ENCODE measurements at places on chromosomes 11 and 22.

DNA sequence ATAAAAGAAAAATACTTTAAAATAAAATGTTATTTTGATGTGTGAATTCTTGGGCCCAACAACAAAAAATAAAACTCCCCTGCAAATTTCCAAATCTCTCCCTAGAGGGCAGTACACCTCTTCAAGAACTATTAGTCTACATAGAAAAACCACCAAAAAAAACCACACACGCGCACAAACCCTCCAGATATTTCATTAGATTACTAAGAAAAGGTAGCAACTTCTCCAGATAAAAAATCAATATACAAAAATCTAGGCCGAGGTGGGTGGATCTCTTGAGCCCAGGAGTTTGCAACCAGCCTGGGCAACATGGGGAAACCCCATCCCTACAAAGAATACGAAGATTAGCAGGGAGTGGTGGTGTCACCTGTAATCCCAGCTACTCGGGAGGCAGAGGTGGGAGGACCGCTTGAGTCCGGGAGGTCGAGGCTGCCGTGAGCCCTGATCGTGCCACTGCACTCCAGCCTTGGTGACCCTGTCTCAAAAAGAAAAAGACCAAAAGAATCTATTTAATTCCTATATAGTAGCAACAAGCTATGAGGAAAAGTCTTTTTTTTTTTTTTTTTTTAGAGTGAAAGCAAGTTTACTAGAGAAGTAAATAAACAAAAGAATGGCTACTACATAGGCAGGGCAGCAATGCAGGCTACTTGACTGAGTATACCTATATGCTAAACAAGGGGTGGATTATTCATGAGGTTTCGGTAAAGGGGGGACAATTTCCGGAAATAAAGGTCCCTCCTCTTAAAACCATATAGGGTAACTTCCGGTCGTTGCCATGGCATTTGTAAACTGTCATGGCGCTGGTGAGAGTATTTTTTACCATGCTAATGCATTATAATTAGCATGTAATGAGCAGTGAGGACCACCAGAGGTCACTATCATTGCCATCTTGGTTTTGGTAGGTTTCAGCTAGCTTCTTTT is 13.1 kb downstream of the B3GNT6 start:
- DNase-seq = peak; percentile 91

DNA sequence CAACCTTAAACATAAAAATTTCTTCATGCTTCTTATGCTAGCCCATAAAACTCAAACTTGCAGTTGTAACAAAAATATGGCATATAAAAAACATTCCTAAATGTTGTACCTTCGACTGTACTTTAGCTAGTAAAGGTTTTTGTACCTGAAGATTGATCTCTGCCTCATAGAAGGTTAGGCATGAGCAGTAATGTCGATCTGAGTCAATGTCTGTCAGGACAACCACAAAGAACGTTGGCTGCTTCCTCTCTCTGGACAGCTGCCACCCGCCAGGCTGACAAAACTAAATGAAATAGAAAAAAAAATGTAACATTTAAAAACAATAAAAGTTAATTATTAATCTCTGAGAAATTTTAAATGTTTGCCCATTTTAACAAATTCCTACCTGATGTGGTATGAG is 251.3 kb downstream of the SBF2 start:
- no peak for DNase-seq

DNA sequence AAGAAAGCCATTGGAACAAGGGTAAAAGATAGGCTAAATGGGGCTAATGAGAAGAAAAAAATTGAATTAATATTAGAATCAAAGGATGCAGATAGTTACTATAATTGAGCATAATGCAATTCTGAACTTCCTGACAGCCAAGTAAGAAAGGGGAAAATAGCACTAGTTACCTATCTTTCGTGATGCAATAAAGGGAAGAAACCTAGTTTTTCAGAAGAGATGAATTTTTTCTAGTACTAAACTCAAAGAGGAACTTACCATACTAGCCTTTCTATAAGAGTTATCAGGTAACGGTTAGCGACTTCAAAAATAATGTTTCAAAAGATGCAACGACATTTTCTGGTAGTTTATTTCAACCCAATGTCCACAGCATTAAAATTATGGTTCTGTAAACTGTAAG is 8.8 kb upstream of the WT1 start:
- no peak for DNase-seq

DNA sequence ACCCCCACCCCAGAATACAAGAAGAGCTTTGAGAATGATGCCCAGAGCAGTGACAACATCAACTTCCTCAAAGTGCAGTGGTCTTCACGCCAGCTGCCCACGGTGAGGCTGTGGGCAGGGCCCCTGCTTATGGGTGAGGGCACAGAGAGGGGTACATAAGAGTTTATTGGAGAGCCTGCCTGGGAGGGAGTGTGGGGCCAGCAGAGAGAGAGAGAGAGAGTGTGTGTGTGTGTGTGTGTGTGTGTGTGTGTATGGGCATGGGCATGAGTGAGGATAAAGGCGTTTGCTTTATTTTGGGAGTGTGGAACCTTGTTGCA is 9.5 kb downstream of the PHOX2A start:
- DNase-seq = no peak

- DNase-seq = no peak
Observed at GRCh38 chr11:60118338-60118737, 29.9 kb downstream of the MS4A2 start.

DNA sequence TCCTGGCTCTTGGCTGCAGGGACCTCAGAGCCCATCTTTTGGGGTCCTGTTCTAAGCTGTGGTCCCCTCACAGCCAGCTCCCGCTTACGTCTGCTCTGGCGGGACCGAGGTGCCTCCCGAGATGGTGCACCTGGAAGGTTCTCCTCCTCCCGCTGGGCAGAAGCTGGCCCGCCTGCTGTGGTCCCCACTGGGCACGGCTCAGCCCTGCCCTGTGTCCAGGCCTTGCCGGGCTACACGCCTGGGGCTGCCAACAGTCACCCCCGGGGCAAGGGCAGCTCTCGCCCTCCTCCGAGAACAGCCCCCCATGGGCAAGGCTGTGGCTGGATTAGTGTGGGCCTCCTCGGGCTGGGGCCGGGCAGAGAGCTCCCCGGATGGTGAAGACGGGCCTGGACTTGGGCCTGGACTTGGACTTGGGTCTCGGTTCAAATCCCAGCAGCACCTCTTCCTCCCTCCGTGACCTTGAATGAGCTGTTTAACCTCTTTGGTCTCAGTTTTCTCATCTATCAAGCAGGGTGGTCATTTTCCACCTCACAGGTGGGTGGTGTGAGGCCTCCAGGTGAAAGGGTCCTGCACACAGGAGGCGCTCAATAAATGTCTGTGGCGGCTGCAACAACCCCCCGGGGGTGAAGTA is 998 bp downstream of the BAIAP2L2 start:
- DNase-seq = peak; percentile 30

GRCh38 chr11:110242188-110242587 is 54.2 kb downstream of the RDX start:
- DNase-seq = no peak

- no peak for DNase-seq
Observed at GRCh38 chr11:23976841-23977271, 520.0 kb upstream of the LUZP2 start.

DNA sequence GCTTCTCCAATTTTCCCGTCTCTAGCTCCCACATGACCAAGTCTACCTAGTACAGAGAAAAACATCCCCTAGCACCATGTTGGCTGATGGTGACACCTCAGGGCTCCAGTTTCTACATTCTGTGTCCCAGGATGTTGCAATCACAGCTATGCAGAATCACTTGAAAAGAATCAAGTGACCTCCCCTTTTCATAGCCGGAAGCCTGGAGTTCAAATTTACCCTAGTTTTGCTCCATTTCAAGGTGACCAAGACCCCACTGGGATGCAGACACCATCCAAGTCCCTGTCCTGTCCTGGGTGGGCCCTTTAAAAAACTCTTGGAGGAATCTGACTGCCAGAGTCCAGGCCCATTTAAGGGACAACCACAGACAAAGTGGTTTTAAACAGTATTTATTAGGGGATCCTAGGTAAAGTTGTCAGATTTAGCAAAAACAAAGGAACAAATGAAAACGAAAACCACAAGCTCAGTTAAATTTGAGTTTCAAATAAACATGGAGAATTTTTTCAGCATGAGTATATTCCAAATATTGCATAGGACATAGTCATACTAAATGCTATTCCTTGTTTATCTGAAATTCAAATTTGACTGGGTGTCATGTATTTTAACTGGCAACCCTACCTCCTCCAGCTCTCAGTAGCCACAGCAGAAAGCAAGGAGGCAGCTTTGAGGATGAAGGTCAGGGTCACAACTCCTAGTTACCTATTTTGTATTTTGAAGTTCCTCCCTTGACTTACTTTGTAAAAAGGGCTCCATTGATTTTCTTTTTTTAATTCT is 52.4 kb downstream of the MIAT start:
- no peak for DNase-seq

DNA sequence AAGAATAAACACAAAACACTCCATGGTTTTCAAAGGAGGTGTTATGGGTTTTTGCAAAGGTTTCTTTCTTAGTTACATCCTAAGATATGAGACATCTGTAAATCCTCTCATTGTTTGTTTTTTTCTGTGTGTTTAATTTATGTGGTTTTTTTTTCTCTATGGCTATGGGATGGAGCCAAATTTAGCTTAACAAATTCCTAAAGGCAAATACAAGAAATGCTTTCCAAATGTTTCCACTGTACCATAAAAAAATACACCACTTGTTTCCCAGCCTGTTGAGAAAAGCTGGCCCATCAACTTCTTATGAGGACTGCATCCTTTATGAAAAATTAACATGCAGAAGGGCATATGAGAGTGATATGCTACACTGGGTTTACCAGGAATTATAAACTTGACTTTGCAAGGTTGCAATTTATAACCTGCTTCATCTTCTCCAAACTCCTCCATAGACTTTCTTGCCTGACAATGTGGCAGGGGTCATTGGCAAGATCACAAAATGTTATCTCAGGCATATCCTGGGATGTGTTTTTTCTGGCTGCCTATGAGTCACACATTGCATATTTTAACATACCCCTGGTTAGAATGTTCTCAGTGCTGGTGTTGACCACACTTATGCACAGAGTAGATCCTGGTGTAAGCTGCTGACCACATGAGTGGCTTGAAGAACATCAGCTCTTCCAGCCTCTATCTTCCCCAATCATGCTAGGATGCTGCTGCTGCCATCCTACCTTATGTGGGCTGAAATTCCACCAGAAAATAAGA is 137.6 kb upstream of the TTC12 start:
- no peak for DNase-seq

DNA sequence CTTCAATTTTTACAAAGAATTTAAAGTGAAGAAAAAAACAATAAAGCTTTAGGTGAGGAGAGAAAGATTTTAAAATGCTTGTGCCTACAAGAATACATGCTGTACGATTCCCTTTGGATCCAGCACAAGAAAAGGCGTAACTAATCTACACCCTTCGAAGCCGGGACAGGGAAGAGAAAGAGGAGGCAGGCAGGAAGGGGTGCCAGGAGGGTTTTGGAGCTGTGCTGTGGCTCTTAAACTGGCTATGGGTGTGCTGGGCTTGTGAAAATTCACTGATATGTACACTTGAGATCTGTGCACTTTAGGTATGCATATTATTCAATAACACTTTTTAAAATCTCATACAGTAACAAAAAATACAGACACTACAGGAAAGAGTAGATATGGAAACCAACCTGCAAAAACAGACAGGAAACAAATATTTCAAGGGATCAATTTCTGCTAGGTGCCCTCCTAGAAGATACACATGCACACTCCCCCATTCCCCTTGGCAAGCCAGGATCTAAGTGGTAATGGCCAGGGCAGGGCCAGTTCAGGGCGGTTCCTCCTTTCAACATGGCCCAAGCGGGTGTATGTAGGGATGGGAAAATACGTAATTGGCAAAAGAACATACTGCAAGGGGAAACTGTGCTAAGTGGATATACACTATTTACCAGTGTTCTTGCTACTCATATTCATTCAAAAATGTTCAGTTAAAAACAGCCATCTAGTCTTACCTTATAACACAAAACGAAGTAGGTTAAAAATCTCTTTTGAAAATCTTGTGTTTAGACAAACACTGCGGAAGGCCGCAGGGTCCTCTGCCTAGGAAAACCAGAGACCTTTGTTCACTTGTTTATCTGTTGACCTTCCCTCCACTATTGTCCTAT is 54.2 kb downstream of the PACSIN2 start:
- no peak for DNase-seq

- DNase-seq = no peak
Observed at GRCh38 chr11:30683176-30683575, 97.0 kb upstream of the MPPED2 start.

- no peak for DNase-seq
Observed at GRCh38 chr22:45859231-45860161, 117.5 kb downstream of the WNT7B start.

- no peak for DNase-seq
Observed at GRCh38 chr11:75504501-75504900, 21.2 kb downstream of the GDPD5 start.

DNA sequence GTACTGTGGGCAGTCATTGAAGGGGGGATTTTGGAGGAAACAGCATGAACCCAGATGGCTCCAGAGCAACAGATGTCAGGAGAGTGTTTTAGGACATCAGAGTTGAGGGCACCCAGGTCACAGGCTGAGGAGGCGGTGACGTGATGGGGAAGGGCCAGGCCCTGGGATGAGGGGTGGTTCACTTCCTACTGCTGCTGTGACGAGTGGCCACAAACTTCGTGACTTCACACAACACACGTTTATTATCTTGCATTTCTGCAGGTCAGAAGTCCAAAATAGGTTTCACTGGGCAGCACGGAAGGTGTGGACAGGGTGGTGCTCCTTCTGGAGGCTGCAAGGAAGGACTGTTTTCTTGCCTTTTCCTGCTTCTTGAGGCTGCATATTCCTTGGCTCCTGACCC is 77.7 kb upstream of the RAB1B start:
- no peak for DNase-seq

DNA sequence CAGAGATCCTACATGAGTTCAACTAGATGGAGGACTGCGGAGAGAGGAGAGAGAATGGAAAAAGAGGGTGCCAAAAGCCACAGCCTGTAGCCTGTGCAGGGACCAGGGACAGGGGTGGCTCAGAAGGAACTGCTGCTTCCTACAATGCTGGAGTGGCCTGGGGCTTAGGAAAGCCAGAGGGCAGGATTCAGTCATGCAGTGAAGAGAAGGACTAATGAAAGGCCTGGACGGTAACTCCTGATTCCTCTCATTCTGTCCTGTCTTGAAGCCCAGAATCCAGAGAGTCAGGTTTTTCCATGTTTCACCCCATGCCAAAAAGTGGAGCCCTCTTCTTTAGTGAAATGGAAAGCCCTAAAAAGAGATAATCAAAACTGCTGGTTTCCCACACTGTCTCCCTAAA is 48.4 kb upstream of the INCENP start:
- no peak for DNase-seq

Measured in activated CD8-positive, alpha-beta T cell treated with anti-CD3 and anti-CD28 coated beads, Interleukin-2, amount 10 ng/mL, durations not matched to agents 7 days and 5 days (primary cell).